NCI-H1930 (cell line): ENCODE measurements at places on chromosomes 6 and 20.

- no peak for DNase-seq
These were observed 99.0 kb downstream of the FIG4 start for GRCh38 chr6:109790131-109790530.

DNA sequence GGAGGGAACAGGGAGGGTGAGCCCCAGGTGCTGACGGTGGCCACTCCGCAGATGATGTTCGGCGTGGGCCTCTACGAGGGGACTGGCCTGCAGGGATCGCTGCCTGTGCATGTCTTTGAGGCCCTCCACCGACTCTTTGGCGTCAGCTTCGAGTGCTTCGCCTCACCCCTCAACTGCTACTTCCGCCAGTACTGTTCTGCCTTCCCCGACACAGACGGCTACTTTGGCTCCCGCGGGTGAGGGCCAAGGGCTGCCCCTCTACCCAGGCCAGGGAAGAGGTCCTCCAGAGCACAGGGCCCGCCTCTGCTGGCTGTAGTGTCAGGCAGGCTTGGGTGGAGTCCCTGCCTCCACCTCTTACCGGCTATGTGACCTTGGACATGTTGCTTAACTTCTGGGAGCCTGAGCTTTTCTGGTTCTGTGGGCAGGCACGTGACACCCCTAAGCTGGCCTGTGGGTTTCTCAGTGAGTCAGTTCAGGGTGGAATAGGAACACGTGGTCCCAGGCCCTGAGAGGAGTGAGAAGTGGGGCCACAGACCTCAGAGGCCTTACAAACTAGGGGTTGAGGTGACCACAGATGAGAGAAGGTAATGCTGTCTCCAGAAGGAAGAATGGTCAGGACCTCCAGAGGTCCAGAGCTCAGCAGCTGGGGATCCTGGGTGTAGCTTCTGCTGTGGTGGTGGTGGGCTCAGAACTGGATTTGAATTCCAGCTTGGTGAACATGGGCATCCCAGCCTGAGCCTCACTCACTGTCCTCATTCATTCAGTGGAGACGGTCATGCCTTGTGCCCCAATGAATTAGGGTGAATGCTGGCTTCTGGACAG is 11.9 kb downstream of the PCIF1 start:
- DNase-seq: no peak

GRCh38 chr6:47144306-47144705 is 102.2 kb upstream of the ADGRF1 start:
- DNase-seq: no peak

DNA sequence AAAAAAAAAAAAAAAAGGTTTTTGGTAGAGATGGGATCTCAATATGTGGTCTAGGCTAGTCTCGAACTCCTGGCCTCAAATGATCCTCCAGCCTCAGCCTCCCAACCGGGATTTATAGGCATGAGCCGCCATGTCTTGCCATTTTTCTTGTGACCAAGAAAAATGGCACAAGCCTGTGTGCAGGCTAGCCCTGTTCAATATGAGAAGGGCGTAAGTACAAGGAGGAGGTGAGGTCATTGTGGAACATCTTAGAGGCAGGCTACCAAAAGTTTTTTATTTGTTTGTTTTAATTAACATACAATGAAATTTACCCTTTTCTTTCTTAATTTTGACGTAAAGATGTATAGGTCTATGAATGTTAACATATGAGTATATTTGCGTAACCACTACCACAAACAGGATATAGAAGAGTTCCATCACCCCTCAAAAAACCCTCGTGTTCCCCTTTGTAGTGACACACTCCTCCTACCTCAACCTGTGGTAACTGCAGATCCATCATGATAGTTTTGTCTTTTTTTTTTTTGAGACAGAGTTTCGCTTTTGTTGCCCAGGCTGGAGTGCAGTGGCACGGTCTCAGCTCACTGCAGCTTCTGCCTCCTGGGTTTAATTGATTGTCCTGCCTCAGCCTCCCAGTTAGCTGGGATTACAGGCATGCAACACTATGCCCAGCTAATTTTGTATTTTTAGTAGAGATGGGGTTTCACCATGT is 28.3 kb upstream of the KIF3B start:
- DNase-seq: no peak

DNA sequence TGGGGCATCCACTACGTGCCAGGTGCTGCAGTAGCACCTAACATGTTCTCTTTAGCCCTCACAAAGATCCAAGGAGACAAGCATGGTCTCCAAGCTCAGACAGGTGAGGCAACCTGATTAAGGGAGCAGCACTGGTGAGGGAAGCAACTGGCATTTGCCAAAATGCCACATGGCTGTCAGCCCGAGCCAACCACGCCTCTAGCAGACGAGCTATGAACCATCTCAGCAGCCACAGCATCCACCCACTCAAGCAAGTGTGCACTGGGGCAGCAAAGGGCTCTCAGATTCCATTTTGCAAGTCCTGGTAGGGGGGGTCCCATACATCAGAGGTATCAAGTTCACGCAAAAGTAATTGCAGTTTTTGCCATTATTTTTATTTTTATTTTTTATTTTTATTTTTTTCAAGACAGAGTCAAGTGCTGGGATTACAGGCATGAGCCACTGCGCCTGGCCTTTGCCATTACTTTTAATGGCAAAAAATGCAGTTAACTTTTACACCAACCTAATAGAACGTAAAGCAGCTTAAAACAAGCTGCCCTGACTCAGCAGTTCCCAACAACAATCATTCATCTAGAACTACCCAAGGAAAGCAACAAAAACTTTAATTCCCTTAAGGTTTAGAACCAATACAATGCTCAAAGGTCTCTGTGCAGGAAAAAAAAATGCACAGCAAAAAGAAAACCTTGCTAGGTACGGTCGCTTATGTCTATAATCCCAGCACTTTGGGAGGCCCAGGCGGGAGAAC is 36.3 kb upstream of the SPDEF start:
- no peak for DNase-seq

DNA sequence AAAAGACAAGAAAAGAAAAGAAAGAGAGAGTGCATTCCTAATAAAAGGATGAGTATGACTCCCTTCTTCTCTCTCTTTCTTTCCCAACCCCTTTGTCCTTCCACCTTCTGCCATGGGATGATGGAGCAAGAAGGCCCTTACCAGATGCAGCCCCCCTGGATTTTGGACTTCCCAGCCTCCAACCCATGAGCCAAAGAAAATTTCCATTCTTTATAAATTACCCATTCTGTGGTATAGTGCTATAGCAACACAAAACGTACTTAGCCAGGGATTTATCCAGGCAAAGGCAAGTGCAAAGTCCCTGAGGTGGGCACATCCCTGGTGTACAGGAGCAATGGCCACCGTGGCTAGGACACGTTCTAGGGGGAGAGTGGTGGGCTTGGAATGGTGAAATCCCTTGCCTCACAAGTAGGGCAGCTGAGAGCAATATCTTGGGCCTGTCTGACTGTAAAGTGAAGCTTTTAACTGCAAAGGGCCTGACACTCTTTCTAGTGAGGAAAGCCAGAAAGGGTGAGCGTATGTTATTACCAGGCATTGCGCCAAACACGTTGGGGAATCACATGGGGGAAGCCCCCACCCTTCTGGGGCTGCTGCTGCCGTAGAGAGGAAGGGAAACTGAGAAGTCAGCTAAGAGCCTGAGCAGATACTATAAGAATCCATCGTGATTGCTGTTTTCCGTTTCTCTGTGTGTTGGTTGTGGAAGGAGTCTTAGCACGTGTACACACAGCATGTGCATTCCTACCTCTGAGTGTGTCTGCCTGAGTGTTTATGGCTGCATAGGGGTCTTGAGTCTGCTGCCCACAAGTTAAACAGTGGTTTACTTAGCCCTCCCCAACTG is 50.7 kb upstream of the SIRPA start:
- DNase-seq: no peak

DNA sequence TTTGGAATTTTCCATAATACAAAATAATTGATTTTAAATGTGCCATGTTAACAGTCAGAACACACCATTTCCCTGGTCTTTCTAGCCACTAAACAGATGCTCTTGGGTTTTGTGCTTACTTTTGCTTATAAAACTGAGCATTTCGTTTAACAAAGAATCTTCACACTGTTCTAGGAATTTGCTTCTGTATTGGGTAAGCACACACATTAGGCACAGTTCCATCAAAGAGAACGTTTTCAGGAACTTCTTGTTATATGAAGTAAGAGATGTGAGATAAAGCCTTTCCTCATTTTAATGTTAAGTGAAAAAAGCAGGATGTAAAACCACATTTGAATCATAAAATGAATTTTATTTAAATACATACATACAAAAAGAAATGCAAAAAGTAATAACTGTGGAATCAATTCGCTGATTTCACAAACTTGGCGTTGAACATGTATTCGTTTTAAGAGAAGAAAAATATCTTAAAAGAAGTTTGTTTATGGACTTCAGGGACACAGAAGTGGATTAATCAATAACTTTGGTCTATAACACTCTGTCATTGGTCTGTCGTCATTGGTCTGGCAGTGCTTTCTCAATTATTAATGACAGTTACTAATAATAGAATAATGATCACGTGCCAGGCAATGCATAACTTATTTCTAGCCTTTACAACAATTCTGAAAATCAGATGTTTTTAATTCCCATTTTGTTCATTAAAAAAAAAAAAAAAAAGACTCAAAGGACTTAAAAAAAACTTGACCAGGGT is 199.9 kb upstream of the PRDM1 start:
- DNase-seq: no peak
